ENCODE measurements at places on chromosomes 11 and 22.
A peak's percentile ranks its signal among the peaks of the same experiment; 100 is the strongest.

GRCh38 chr22:49587421-49587820 is 240.3 kb downstream of the BRD1 start:
- DNase-seq = no peak

DNA sequence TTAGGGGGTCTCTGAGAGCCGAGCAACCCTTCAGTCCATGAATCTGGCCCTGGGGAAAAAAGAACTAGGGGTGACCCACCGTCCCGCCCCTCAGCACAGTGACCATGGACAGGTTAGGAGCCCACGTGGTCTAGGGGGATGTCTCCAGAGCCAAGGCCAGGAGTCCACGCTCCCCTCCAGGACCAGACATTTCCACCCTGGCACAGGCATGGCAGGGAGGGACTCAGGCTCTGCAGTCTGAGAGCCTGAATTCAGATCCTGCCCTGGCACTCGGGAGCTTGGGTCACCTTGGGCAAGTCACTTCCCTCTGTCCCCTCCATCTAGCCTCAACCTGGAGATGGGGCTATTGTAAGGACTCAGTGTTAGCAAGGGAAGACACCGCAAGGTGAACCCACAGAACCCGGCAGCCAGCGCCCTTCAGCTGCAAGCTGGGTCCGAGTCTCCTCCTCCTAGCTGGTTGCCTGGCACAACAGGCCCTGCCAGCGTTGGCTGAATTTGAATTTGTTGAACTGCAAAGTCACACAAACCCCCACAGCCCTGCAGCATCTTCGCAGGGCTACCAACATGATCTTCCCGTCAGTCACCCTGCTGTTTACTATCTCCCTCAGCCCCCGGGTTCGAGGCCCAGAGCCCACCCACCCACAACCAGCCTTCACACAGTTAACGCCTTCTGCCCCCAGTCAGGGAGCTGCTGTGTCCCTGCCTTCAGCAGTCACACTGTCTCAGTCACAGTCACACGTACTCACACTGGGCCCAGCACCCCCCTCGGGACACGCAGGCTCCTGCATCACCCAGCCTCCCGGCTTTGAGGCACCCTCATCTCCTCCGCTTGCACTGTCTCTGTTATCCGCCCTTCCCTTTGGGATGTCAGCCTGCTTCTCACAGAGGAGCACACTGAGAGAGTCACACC is 603 bp upstream of the PDGFB start:
- DNase-seq = no peak

GRCh38 chr11:130269326-130269943 is 45.3 kb downstream of the ZBTB44 start:
- DNase-seq = peak; percentile 52

GRCh38 chr11:26070714-26071380 is 261.1 kb upstream of the ANO3 start:
- no peak for DNase-seq

DNA sequence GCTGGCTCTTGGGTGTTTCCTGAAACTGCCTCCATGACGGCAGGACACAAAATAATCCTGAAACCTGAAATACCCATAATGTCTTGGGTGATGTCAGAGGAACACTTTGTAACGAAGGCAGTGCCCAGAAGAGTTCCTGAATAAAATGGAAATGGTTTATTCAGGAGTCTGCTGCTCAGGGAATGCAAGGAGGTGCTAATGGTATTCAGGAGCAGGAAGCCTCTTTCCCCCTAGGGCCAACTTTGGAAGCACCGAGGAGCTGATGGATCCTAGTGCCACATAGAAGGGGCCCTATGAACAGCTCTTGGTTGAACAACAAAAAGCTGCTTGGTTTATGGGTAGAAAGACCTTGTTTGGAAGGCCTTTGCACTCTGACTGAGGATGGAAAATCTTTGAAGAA is 15.5 kb downstream of the TREH start:
- DNase-seq = no peak

DNA sequence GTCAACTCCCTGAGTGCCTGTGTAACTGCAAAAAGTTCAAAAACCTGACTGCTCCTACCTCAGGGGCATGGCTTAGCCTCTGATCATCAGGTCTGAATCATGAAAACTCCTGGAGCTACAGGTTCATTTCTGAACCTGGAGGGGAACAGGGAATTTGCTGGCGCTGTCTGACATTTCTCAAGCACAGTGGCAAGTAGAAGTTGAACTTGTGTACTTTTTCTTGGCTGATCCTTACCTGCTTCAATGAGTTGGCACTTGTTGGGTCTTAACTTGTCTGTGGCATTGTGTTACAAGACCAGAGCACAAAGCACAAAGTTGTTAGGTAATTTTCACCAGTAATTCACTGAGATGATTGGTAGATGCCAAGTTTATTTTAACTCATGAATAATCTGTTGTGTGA is 3.3 kb downstream of the TMEM109 start:
- no peak for DNase-seq

DNA sequence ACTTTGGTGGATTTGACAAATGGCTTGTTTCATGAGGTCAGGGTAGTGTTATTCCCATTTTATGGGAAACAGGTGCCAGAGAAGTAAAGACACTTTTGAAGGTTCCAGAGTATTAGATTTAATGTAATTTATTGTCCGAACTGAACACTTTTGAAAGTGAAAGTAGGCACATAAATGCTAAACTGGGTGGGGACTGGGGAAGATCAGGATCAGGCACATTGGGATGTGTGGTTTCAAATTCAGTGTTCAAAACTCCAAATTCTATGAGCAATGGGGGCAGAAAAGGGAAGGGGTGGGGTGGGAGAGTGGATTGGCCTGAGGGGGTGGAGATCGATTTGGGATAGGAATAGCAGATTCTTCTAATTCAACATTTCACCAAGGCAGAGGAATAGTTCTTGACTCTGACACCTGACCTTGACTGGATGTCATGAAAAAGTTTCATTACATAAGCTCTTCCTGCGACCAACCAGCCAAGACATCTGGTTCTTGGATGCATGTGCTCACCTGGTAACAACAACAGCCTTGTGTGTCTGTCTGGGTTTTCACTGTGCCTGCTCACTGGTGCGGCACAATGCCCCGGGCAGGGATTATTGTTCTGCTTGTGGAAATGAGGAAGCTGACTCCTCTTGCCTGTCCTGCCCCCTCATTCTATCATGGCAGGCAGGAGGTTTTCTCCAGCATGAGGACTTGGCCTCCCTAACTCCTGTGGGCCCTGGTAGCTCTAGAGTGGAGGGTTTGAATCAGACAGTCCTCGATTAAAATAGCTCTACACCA is 10.8 kb downstream of the PPFIBP2 start:
- DNase-seq = no peak

DNA sequence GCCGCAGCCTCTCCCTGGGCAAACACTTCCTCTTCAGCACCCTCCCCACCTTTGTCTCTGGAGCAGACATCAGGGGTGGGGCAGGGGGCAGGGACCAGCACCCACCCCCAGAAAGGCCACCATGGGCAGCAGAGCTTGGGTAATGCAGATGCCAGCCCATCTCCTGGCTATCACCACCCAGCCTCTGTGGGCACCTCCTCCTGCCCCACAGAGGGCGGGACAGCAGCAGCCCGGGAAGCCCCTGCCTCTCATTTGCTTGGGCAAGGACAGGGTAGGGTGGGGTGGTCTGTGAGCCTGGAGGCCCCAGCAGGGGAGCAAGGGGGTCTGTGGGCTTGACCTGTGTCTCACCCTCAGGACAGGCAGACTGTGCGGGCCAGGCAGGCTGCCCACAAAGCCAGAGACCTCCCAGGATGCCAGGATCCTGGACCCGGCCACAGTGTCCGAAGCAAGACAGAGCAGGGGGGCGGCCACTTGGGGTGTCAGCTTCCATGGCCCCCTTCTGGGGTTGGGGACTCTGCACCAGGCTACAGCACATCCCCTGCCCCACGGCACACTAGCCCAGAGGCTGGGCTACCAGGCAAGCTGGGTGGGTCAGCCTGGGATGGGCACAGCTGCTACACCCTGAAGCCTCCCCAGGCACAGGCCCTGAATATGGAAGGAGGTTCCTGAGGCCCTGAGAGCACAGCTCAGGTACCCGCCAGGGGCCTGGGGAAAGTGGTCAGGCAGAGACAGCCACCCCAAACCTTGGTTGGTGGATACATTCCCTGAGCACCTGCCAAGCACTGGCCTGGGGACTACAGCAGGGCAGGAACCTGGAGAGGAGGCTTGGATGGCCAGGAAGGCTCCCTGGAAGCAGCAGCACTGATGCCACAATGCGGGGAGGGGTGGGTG is 4.5 kb downstream of the RNH1 start:
- DNase-seq = no peak

DNA sequence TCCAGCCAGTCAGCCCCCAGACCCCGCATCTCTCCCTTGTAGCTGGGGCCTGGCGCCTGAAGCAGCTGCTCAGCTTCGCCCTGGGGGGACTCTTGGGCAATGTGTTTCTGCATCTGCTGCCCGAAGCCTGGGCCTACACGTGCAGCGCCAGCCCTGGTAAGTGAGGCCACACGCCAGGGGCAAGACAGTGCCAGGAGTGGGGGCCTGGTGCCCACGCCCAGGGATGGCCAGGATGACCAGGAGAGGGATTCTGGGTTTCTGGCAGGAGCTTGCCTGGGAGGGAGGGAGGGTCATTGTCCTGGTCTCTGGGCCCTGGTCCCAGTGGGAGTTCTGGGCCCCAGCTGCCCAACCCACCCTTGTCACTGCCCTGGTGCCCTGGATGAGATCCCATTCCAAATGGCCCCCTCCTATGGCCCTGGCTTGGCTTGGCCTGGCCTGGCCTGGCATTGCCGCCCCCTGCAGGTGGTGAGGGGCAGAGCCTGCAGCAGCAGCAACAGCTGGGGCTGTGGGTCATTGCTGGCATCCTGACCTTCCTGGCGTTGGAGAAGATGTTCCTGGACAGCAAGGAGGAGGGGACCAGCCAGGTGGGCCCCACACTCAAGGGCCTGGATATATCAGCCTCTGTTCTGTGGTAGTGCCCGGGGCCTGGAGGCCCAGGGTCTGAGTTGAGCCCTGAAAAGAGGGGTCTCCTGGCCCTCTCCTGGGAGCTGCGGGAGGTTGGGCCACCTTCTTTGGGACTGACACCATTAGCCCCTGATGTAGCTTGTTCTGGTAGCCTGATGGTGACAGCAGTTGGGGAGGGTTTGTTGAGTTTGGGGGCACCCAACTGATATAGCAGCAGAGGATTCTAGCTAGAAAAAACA is 3.7 kb downstream of the SLC39A13 start:
- DNase-seq = peak; percentile 48

DNA sequence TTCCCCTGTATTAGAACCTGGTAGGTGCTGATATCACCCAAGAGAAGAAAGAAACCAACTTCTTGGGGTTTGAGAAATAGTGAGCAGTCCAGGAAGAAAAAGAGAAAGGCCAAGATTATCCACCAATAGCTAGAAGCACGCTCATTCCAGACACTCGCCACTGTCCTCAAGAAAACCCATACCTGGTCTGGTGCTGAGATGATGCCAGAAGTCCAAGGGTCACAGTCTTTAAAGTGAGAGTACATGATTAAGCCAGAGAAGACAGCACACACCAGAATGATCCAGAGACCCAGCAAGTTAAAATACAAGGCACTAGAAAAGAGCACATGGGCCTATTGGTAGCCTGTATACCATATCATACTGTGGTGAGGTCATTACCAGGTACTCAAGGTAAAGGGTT is 23.6 kb downstream of the SLC5A12 start:
- DNase-seq = no peak

DNA sequence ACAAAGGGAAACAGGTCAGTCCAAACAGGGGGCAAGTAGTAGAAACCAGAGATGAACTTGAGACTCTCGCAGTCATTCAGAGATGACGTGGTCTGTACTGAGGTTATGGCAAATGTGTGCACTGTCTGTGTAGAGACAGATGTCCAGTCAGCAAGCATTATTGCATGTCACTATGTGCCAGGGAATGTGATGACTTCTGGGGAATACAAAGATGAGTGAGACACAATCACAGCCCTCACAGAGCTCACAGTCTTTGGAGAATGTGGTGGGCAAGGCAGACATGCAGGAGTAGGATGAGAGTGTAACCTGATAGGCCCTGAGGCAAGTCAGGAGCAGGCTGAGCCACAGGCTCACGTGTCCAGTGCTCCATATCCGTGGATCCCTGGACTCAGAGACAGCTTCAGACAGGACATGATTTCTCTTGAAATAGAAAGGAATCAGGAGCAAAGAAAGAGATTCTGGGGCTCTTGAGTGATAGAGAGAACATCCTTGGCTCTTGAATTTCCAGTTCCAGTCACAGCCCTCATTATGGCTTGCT is 550.7 kb downstream of the ETS1 start:
- no peak for DNase-seq

GRCh38 chr11:1422481-1422880 is 32.7 kb downstream of the BRSK2 start:
- no peak for DNase-seq

DNA sequence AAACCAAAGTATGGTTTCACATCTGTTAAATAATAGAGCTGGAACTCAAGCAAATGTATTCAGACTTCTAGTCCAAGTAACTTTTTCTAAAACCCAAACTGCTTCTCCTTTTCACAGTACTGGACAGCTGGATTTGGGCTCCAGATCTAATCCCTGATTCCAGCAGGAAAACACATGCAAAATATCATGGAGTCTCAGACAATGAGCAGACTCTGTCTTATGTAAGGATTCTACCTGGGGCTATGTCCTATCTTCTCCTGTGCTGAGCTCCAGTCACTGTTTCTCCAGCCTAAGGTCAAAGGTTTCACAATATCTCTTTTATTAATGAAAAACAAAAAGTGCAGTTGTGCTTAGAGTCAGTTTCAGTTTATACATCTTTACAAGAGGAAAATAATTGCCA is 83.2 kb upstream of the EED start:
- DNase-seq = no peak

- no peak for DNase-seq
Measured at GRCh38 chr11:110762590-110762989, 50.4 kb upstream of the ARHGAP20 start.

DNA sequence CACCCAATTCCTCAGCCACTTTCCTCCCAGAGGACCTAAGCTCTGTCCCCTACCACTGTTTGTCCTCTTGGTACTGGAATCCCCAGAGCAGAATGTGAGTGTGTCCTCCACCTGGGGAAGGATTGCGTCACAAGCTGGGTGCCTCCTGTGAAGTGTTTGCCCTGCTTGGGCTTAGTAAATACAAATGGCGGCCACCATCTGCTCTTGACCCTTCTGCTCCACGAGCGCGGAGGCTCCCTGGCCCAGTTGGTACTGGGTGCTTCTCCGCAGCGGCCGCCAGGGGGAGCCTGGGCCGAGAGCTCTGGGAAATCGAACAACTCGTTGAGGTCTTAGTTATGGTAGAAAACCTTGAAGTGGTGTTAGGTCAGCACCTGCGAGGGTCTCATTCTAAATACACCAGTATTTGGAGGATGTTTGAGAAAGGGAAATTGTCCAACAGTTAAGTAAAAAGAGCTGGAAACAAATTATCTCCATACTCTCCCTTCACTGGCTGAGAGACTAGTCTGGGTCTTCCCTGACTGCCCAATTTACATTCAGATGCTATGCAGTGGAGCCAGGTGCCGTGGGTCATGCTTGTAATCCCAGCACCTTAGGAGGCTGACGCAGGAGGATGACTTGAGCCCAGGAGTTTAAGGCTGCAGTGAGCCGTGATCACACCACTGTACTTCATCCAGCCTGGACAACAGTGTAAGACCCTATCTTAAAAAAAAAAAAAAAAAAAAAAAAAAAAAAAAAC is 74.6 kb upstream of the TEAD1 start:
- DNase-seq = peak; percentile 34

- no peak for DNase-seq
Measured at GRCh38 chr11:112516261-112516660, 255.6 kb upstream of the PLET1 start.

All from common myeloid progenitor, CD34-positive (primary cell).